ENCODE measurements at places on chromosomes 4 and X.
A peak's percentile ranks its signal among the peaks of the same experiment; 100 is the strongest.

GRCh38 chr4:18247189-18247588 is 225.6 kb upstream of the LCORL start:
- no peak for DNase-seq

GRCh38 chr4:123937581-123937980 is 541.0 kb downstream of the SPRY1 start:
- DNase-seq = no peak

GRCh38 chr4:41360921-41361793 is 104.4 kb downstream of the UCHL1 start:
- no peak for DNase-seq

DNA sequence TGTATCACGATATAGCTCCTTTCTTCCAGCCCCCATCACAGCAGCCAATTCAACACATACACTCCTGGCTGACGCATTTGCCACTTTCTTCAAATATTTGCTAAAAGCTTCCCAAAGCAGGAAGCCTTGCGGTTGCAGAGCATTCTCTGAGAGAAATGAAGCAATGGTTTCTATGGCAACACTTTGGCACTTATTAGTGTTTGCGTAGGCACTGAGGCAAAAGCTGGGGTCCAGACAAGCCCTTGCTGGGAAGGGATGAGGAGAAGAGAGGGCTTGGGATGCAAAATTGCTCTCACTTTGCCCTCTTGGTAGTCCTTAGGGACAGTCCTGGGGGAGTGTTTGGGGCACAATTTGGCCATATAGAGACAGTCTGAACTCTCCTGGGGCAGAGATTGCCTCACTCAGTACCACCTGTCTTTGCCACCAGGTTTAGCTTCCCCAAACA is 55.0 kb upstream of the PAK3 start:
- DNase-seq = peak; percentile 67

DNA sequence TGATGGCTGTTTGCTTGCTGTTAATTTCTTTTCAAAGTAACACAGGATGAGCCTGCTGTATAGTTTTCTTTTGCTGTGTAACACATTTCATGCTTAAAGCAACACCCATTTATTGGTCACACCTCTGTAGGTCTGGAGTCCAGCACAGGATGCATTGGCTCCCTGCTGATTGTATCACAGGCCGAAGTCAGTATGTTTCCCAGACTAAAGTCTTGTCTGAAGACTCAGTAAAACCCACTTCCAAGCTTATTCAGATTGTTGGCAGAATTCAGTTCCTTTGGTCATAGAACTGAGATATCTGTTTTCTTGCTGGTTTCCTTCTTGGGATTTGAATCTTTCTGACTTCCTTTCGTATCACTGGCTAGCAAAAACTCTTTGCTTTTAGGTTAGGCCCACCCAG is 54.3 kb downstream of the LRP2BP start:
- no peak for DNase-seq

GRCh38 chr4:113835005-113835404 is 73.5 kb upstream of the CAMK2D start:
- no peak for DNase-seq

- no peak for DNase-seq
These were observed 39.8 kb upstream of the LAS1L start for GRCh38 chrX:65574356-65574755.

DNA sequence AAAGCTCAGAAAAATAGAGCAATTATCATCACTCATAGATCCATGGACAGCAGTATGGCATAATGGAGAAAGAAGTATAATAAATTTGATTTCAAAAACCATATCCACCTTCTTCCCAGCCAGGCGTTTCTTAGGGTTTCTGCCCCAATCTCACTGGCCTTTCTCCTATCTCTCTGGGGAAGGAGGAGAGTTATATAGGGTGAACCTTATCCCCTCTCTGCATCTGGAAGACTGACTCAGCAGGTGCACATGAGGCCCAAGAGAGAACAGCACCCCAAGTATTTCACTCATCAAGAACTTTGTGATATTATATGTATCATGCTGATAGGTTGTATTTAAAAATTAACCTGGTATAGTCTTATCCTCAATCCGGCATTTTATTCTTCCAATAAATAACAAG is 318.8 kb upstream of the RASGEF1B start:
- no peak for DNase-seq

DNA sequence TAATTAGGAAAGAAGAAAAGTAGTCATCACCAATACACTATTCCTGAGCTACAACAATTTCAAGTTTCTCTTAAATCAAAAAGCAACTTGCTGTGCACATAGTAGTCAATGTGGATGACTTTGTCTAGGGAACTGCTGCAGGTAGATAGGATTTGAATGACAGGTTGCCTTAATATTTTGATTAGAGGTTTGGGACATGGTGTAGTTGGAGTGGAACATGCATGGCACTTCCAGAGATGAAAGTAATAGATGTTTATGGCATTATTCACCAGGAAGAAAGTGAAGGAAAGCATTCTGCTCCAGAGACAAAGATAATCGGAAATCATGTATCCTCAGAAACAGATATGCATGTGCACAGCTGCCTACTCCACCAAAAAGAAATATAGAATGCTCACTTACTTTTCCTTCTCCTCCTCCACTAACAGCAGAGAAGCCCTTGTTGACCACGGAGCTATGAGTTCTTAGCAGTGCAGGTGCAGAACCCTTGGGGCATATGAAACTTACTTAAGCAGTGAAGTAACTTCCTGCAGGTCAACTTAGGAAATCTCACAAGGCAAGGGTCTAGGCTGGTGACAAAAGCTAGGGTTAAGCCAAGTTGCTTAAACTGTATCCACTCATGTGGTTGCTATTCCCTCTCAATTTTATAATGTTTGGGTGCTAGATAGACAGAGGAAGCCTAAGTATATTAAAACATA is 390.8 kb downstream of the HNRNPD start:
- DNase-seq = no peak

GRCh38 chrX:38085813-38086212 is 79.5 kb downstream of the SYTL5 start:
- DNase-seq = no peak

DNA sequence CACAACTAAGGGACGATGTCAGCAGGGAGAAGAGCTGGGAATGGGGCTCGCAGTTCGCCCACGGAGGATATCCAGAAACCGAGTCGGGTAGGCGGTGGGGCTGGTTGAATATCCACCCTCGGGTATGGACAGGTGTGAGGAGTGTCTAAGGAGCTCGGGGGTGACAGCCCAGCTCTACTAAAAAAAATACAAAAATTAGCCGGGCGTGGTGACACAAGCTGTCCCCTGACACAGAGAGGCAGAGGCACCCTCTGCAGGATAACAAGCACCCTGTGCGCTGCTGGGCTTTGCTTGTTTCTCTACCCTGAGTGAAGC is 12.2 kb upstream of the ASMTL start:
- DNase-seq = no peak

- no peak for DNase-seq
These were observed 126.9 kb upstream of the DCLK2 start for GRCh38 chr4:149951152-149951900.

DNA sequence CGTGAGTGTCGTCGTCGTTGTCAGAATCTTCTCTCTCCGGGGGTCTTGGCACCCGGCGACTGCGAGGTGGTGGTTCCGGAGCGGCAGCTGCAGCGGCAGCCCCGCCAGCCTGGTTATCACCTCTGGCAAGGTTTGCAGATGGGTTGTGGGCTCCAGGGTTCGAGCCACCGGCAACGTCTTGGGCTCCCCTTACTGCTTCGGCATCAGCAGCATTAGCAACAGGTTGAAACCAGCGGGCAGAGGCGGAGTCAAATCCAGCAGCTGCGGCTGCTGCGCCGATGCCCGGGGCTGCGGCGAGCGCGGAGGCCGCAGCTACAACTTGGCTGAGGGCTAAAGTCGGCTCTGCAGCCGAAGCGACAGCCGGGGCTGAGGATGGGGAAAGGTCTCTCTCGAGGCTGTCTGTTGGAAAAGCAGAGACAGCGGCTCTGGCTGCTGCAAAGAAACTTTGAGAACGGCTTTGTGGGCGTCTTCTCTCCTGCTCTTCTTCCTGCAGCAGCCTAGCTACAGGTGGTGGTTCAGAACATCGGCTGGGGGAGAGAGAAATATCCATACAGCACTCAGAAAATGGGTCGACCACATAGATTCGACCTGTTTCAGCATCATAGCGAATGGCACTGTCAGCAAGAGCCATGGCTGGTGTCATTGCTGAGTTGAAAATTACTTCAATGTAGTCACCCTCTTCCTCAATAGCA is 3.6 kb downstream of the IRS4 start:
- DNase-seq = no peak

DNA sequence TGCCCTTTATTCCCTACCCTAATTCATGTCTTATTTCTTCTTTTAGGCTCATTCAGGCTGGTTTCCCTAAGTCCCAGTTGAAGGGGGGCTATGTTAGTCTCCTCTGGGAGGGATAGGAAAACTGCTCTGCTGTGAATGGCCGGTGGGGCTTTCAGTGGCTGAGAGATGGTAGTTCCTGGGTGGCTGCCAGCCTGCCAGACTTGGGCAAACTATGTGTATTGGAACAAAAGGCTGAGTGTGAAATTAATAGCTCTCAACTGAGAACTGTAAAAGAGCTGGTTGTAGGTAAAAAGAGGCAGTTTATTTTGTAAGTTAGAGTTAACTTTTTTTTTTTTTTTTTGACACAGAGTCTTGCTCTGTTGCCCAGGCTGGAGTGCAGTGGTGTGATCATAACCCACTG is 28.8 kb downstream of the ARHGAP10 start:
- no peak for DNase-seq

DNA sequence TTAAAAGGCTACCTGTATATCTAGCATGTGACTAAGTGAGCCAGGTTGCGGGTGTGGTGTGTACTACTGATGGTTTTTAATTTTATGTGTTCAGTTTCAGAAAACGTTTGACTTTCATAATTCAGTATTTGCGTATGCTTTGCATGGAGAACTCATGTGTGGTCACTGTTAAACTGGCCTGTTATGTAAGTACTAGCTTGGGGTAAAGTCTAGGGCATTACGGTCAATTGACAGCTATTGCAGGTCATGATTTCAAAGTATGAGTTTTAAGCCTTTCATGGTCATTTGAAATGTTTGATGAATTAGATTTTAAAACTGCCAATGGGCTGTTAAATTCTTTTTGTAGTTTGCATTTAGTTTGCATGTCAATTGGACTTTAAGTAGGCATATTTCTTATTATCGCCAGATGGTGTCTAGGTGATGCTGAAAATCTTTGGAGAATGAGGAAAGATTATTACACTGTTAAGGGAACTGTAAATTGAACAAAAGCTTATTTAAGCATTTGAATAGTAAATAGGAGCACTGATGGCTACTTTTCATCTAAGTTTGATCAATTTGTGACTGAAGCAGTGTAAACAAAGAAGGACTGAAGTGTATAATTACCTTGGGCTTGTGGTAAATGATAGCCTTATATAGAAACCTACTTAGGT is 563.4 kb downstream of the DACH2 start:
- DNase-seq = no peak

GRCh38 chr4:174277433-174277832 is 6.0 kb downstream of the FBXO8 start:
- DNase-seq = no peak

Data from fibroblast of skin of left quadriceps (primary cell).